Activated naive CD8-positive, alpha-beta T cell treated with anti-CD3 and anti-CD28 coated beads for 36 hours (primary cell): ENCODE measurements at places on chromosomes 2 and 18.

DNA sequence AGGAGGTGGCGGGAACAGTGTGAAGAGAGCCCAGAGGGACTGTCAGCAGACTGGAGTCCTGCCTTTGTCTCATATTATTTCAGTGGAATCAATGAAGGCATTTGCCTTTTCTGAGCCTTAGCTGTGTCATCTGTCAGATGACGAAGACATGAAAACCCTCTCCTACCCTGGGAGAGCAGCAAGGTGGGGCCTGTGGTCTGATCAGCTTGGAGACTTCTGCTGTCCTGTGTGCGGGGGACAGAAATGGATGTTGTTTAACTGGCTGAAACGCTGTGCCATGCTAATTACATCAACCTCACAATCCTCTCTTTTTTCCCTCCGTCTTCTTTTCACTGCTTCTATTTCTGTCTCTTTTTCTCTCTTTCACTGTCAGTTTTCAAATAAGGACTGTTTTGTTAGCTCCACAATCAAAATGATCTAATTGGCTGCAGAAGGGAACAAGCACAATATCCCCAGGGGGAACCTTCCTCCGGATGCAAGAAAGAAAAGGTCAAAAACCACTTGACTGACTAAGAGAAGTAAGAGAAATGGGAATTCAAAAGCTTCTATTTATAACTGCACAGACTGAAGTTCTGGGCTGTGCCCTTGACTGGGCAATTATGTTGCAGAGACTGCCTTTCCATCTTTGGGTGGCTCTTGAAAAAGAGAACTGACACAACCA is 340.1 kb downstream of the CLIP4 start:
- no peak for DNase-seq

- no peak for DNase-seq
Observed at GRCh38 chr2:73536133-73536840, 105.9 kb downstream of the NAT8 start.

- DNase-seq = no peak
Observed at GRCh38 chr2:209790066-209790728, 18.6 kb downstream of the UNC80 start.

GRCh38 chr18:3935305-3935704 is 485.3 kb downstream of the TGIF1 start:
- no peak for DNase-seq

DNA sequence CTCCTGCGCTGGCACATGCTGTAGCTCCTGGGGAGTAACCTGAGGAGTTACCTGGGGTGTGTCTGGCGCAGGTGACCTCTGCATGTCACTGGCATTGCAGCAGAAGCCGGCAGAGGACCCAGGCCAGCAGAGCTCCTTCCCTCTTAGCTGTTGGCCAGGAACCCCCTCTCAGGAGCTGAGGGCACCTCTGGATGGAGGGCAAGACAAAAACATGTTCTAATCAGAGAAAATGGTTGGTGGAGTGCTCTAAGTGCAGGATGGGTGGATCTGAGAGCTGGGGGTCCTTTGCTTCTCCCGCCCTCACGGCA is 44.9 kb upstream of the SNTG2 start:
- no peak for DNase-seq

- DNase-seq = no peak
Observed at GRCh38 chr18:63264871-63265270, 54.7 kb downstream of the BCL2 start.

DNA sequence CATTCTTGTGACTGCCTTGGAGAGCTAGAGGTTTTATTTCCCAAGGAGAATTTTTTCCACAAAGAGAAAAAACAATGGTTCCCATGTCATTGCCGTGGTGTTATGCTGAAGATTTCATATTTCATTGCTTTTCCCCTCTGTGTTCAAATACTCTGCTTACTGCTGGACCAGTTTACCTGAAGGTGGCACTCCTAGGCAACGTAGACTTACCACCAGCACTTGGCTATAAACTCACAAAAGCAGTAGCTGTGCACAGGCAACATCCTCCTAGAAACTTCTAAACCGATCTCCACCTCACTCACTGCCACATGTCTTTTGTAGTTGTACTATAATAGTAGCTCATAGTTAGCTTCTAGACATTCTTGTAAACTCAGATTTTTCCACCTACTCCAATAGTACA is 1319.7 kb upstream of the CRIM1 start:
- DNase-seq = no peak

DNA sequence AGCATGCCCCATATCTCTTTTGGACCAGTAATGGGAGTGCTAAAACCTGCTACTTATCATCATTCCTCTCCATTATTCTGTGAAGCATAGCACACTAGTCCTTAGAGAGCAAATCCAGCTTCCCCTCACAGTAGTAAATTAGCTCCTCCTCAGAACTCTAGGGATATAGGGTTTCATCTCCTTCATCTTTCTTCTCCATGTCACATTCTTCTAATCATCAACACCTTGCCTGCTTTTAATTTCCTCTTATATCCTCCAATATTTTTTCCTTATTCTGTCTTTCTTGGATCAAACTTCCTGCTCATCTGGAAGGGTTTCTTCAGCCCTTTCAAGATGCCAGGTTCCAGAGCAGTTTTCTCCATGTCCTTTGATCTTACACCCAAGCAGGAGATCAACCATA is 321.4 kb upstream of the ACVR2A start:
- no peak for DNase-seq

GRCh38 chr2:113854970-113855740 is 34.7 kb upstream of the ACTR3 start:
- DNase-seq = no peak

GRCh38 chr2:230985519-230986231 is 10.2 kb upstream of the SPATA3 start:
- no peak for DNase-seq

DNA sequence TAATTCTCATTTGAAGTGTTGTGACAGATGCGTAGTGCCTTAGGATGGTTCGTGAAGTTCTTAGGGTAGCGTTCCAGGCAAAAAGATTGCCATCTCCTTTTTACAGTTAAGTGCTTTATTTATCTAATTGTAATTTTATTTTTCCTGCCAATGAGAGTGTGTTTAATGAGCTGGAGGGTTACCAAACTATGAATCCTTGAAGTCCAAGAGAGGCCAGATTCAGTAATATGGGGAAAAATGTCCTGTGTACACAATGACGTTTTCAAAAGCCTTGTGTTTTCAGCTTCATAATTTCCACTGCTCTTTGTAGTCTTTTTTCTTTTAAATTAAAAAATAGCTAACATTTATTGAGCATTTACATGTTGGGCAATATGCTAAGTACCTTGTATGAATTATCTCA is 23.8 kb downstream of the ACYP2 start:
- DNase-seq = no peak

DNA sequence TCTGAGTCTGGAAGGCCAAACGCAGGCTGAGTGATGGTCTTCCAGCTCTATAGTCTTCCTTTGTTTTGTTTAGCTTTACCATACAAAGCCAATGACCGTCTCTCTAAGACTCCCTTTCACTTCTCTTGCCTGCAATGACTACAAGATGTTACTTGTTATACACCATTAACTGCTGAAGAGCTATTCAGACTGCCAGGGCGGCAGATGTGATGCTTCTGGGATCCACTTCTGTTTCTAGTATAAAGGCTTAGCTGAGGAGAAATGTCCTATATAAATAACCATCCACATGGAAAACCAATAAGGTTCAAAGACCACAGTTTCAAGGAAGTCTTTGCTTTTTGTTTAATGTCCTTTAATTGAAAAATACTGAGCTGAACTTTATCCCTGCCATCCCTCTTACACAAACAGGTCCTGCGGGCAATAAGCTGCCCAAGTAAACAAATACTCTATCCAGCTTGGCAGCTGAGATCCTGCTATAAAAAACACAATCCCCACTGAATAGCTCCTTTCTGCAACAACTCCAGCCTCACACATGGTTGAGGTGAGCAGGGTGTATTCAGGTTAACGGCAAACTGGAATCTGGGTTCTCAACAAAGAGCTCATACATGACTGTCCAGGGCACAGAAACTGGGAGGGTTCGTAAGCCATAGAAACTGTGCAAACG is 124.6 kb downstream of the VIT start:
- no peak for DNase-seq

DNA sequence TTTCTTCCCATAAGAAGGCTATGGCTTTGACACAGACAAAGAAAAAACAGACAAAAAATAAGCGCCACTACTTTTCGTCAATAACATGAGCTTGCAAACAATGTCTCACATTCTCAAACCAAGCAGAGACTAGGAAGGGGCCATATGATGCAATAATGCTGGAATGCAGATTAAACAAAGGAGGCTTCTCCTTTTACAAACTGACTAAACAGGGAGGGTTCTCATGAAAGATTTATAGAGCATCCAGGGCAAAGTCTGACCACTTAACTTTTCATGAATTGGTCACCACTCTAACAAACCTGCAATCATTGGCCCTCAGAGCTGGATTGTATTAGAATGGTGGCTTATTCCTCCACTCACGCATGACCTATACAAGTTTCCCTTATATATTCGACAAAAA is 663.3 kb upstream of the CHAC2 start:
- DNase-seq = no peak

GRCh38 chr2:236752096-236752495 is 182.5 kb downstream of the ACKR3 start:
- no peak for DNase-seq

- DNase-seq = no peak
Observed at GRCh38 chr18:14930076-14930475, 182.1 kb downstream of the ANKRD30B start.

- no peak for DNase-seq
Observed at GRCh38 chr2:46259777-46260168, 37.4 kb upstream of the EPAS1 start.

GRCh38 chr2:152504618-152505017 is 169.6 kb downstream of the FMNL2 start:
- DNase-seq = no peak

DNA sequence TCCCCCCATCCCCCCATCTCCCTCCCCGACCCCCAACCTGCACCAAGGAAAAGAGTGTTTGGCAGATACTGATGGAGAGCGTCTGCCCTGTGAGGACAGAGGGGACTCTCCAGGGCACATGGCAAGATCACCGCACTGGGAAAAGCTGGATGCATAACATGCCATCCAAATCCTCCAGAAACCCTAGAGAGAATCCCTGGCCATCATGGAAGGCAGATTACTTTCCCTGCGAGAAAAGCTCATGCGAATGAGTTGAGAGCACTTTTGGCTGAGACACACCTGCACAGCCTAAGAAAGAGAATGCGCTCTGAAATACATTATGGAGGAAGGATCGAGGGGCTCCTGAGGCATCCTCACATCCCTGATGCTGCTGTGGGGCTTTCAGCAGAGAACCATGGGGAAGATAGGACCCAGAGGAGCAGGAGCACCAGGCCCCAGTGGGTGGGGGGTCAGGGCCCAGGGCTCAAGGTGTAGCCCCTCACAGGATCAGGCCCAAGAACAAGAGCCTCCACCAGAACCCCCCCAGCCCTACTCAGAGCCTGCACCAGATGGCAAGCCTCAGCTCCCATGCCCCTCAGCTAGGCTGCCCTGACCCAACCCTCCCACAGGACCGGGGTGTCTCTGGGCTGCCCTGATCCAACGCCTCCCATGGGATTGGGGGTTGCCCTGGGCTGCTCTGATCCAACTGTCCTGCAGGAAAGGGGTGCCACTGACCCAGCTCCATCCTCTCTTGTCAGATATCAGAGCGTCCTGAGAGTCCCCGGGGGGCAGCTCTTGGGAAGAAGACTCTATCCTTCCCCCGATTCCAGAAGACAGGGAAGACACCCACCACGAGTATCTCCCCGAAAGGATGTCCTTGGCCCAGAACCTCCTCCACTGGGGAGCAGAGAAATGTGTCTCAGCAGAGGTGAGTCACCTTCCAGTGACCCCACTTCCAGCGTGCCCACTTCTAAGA is 153.4 kb downstream of the NDUFA10 start:
- no peak for DNase-seq

DNA sequence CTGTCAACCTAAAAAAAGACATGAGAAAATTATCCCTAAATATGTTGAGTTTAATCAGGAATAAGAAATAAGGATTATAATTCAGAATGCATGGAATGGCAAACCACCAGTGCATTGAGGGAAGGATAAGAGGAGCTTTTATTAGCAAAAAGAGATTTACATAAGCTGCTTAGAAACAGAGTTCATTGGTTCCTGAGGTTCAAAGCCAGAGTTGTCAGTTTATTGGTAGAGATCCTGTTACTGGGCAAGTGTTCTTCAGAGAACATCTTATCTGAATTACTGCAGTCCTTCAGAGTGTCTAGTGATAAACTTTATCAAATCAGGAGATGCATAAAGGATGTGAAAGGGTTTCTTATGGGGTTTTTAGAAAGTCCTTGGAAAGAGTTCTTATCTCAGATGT is 76.0 kb upstream of the MEX3C start:
- no peak for DNase-seq

- no peak for DNase-seq
Observed at GRCh38 chr18:31039426-31039825, 3.1 kb downstream of the DSC3 start.

DNA sequence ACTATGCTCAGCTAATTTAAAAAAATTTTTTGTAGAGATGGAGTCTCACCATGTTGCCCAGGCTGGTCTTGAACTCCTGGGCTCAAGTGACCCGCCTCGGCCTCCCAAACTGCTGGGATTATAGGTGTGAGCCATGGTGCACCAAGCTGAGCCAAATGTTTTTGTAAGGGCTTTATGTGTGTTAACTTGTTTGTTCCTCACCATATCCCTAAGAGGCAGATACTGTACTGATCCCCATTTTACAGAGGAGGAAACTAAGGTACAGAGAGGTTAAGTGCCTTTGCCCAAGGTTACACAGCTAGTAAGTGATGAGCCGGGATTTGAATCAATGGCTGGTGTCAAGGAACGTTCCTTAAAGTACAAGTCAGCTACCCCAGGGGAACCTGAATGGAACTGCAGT is 85.3 kb upstream of the KLF7 start:
- DNase-seq = no peak

- DNase-seq = no peak
Observed at GRCh38 chr2:20384953-20385352, 34.3 kb upstream of the PUM2 start.

DNA sequence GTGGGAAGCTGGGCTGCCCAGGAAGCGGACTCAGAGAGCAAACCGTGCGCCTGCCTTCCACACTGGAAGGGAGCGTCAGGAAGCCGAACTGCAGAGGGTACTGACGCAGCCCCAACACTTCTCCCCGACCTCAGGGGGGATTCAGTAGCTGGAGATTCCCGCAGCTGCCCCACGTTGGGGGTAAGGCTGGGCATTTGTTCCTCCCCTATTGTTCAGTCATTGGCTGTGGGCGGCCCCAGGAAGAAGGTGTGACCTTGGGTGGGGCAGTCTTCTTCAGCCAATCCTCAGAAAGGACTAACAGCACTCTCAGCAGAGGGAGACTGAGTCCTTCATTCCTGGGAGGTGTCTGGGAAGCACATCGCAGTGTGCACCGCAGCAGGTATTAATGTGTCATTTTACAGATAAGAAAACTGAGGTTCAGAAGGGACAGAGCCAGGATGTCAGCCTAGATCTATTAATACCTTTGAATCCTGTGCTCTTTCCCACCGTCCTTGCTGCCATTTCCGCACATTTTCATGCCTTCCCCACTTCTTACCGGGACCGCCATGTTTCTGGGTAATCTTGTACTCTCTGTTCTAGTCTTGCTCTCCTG is 12.1 kb upstream of the C18orf32 start:
- DNase-seq = no peak
